ENCODE measurements at places on chromosomes 2 and 18. TPM values are rescaled to one million over a fixed set of nuclear protein-coding genes. Genes with fewer than 3 reads are reported as not detected.

Gene FAM117B
- polyA plus RNA-seq, result 25.6 TPM

Gene C2orf78
- polyA plus RNA-seq, result not detected

Gene CDK5R2
- 0.22 TPM for polyA plus RNA-seq

Gene L3MBTL4
- 6.7 TPM for polyA plus RNA-seq

Gene CYS1
- 18.3 TPM for polyA plus RNA-seq

Gene POU3F3
- 0.07 TPM for polyA plus RNA-seq

Gene RIOK3
- 79.7 TPM for polyA plus RNA-seq

Gene TDRD15
- polyA plus RNA-seq, result not detected

Gene SCYGR4
- polyA plus RNA-seq, result not detected

Gene HOXD13
- polyA plus RNA-seq, result not detected

Gene FSIP2
- 1.3 TPM for polyA plus RNA-seq

Gene TBC1D8
- 36.5 TPM for polyA plus RNA-seq

Gene RAPGEF4
- 16.2 TPM for polyA plus RNA-seq

Gene ALPI
- polyA plus RNA-seq, result not detected

Gene LGALSL
- 116 TPM for polyA plus RNA-seq

Gene NCKAP5
- polyA plus RNA-seq, result 15.0 TPM

Gene ZEB2
- polyA plus RNA-seq, result 270 TPM

Gene RFX8
- polyA plus RNA-seq, result 1.1 TPM

Gene TMEFF2
- 0.34 TPM for polyA plus RNA-seq

Gene NDC80
- polyA plus RNA-seq, result 15.0 TPM

Gene SERPINB5
- polyA plus RNA-seq, result not detected

Gene UGT1A5
- not detected for polyA plus RNA-seq

Gene LDLRAD4
- 15.7 TPM for polyA plus RNA-seq

Gene PPP1R1C
- polyA plus RNA-seq, result 2.9 TPM

Gene DUSP2
- polyA plus RNA-seq, result 0.82 TPM

Gene TNFRSF11A
- polyA plus RNA-seq, result 2.5 TPM

Gene CNRIP1
- 44.7 TPM for polyA plus RNA-seq

Gene ALK
- 0.09 TPM for polyA plus RNA-seq

Gene PLB1
- polyA plus RNA-seq, result 1.7 TPM

Gene WDPCP
- 17.5 TPM for polyA plus RNA-seq

Gene IL1RL2
- 1.5 TPM for polyA plus RNA-seq

Gene MLPH
- polyA plus RNA-seq, result 1.9 TPM

Gene ERFE
- 0.15 TPM for polyA plus RNA-seq

Gene CHRNG
- not detected for polyA plus RNA-seq

Gene LINC00305
- not detected for polyA plus RNA-seq

Gene SOWAHC
- 12.1 TPM for polyA plus RNA-seq

Gene DARS1
- 145 TPM for polyA plus RNA-seq

Gene DSC2
- 17.6 TPM for polyA plus RNA-seq
